ENCODE measurements at places on chromosomes 7 and 10.

GRCh38 chr7:156194813-156195212 lies 382.6 kb upstream of the SHH start:
- peak; percentile 41 for DNase-seq

- DNase-seq: no peak
These were observed 58.2 kb upstream of the ZRANB1 start for GRCh38 chr10:124883510-124884321.

DNA sequence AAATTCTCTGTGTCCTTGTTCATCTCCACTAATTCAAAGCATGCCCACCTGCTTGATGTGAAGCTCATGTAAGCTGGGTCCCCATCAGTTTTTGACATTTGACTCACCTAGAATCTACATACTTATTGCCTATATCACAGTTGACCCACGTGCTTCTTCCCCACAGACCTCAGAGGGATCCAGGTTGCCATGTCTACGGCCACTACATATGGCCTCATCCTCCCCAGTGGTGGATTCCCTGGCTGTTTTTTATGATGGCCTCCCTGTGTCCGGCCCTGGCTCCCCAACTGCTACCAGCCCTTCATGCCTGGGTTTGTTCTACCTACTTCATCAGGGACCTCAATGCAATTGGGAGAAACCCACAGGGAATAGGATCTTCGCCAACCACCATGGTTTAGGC lies 187.4 kb upstream of the GDF10 start:
- no peak for DNase-seq

DNA sequence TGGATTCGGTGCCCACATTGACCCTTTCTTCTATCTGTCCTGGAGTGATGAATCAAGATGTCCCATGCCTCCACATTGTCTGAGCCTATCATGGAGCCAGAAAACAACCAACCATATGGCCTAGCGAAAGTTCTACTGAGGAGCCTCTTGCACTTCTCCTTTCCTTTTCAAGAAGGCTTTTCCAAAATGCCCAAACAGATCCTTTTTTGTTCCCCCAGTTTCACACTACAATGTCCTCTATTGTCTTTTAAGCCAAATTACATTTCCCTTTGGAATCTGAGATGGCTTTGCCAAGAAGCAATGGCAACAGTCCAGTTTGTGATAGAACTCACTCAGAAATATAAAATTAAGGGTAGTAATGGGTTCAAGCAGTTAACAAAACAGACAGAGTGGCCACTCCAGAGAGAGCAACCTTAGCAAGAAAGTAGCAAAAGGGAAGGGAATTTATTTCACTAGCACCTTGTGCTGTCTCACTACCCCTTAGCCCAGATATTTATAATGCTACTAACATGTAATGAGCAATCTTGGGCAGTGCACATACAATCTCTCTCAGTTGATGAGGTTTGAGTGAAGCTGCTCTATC lies 194.6 kb upstream of the PDE1C start:
- no peak for DNase-seq

DNA sequence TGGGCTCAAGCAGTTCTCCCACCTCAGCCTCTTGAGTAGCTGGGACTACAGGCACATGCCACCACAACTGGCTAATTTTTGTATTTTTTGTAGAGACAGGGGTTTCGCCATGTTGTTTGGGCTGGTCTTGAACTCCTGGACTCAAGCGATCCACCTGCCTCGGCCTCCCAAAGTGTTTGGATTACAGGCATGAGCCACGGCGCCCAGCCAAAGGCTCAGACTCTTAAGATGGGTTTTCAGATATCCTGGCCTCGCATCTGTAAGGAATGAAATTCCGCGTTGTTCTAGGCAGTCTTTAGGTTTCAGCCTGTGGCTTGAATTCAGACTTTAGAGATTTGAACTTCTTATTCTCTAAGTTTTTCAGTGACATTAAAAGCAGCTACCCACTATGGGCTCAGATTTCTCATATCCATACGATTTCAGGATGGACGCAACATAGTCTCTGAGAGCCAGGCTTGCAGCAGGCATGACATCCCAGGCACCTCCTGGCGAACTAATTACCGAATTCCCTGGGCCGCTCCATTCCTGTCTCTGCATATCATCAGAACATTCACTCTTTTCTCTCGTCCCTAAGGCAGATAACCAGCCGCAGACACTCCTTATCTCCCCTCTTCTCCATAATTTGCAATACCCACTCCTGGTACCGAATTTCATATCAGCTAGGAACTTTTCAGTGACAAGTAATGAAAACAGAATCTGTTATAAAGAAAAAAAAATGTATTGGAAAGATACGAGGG lies 29.7 kb downstream of the IL15RA start:
- DNase-seq: no peak

DNA sequence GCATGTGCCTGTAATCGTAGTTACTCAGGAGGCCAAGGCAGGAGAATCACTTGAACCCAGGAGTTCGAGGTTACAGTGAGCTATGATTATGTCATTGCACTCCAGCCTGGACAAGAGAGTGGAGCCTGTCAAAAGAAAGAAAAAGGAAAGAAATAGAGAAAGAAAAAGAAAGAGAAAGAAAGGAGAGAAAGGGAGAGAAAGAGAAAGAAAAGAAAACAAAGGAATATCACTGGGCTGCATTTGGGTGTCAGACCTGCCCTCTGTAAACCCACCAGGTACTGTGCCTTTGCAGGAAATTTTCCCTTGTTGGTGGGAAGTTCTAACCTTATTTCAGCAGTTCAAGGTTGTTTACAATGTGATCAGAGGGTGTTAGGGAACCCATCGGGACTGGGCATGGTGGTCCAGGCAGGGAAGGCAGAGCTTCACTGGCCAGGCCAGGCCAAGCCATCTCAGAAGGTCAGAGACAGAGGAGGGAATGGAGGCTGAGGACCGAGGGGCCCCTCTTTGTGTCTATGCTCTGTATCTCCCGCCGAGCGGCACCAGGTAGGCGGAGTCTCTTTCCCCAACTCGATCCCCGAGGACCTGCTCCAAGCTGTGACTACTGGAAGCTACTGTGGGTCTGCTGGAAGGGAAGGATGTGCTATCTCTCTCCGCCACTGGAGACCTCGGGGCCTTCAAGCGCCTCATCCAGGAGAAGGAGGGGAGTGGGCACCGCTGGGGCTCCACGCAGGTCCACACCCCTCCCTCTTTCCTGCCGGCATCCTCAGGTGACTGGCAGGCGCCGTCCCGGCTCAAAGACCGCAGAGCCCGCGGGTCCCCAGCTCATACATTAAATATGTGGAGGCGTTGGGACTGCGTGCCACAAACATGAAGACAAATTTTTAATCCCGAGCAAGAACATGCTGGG lies 15.2 kb upstream of the KAZALD1 start:
- peak; percentile 54 for DNase-seq

DNA sequence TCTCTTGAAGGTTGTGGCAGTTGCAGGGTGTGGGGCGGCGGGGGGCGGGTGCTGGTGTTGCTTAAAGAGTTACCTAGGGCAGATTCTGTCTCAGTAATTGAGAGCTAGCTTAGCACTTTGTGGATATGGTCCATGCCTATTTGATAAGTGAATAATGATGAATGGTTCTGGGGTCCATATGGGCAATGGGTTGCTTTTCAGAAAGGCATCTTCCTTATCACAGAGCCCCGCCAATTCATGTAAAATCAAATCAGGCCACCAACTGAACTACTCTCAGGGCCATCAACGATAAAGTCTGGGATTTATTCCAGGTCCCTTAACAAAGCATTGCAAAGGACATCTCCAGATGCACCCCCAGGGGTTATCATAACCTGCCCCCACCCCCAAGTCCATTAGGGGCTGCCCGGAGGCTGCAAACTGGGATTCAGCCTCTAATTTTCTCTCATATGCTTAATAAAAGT lies 1.8 kb upstream of the PRRT4 start:
- DNase-seq: no peak

GRCh38 chr7:44194069-44194468 lies 4.8 kb upstream of the GCK start:
- no peak for DNase-seq

DNA sequence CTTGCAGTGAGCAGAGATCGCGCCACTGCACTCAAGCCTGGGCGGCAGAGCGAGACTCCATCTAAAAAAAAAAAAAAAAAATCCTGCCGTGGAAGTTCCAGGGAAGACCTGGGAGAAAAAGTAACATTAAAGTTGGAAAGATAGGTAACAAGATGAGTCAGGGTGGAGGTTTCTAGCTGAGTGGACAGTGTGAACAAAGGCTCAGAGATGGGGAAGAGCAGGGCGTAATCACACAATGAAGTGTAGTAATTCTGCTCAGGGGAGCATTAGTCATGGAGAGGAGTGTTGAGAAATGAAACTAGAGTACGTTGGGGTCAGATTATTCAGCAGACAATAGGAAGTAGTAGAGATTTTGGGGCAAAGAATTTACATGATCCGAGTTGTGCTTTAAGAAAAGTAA lies 21.6 kb upstream of the WASL start:
- DNase-seq: no peak

GRCh38 chr10:132186488-132187429 lies at the start of gene DPYSL4:
TSS of gene DPYSL4 (plus strand) at chr10:132186948. CDS start at chr10:132187064, 116 bp downstream.
- DNase-seq: peak; percentile 71

DNA sequence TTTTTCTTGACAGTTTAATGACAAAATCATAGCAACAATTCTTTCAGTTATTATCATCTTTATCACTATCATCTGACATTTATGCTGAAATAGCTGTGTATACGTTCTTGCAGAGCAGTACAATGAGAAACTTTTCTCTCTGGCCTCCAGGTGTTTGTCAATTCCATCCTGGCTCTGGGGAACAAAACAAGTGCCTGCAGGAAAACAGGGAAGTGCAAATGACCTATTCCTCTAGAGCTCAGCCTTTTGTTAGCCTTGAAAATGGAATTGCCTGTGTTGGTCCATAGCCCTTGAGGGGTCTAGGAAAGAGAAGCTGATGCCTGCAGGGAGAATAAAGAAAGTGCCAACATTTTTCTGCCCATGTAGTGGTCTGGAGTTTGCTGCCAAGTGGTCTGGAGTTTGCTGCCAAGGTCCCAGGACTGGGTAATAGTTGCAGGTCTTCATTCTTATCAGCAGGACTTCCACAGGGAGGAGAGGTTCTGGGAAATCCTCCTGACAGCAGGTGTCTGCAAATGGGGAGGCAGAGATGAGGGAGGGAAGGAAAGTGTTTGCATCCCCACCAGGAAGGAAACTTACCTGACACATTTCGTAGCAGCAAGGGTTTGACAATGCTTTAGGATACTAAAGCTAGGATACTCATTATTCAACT lies 10.1 kb upstream of the CSTF2T start:
- DNase-seq: no peak

DNA sequence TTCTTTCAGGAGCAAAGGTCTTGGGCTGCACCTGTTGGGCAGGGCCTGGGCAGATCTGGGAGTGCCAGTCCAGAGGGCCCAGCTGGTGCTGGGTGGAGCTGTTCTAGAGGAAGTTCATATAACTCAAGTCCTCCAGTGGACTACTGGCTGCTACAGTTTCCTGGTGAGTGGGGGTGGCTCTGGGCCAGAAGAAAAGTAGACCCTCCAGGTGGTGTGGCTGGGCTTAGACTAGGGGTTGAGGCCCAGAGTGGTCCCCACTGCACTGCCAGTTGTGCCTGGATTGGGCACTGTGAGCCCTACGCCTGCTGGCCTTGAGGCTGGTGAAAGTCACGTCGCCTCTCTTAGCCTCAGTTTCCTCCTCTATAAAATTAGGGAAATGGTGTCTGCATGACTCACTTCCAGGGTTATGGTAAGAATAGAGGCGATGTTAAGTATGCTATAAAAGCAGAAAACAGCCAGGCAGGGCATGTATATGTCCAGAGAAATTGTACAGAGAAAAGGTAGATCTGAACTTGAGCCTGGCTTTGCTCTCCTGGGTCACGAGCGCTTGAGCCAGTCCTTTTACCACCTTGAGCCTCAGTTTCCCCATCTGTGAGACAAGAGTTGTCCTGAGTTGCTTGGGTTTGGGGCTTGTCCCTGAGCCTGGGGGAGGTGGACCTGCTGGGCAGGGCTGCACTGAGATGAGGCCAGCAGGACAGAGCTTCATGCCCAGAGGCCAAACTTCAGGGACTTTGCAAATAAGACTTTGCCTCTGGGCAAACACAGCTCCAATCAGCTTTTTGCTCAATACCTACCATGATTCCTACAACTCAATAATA lies 3.8 kb upstream of the CLDN3 start:
- no peak for DNase-seq

- DNase-seq: peak; percentile 41
These were observed 196.8 kb downstream of the RNLS start for GRCh38 chr10:88386204-88386788.

- no peak for DNase-seq
These were observed 245.6 kb downstream of the SEMA3D start for GRCh38 chr7:84941291-84941690.

GRCh38 chr7:2602406-2603043 lies 29.3 kb upstream of the TTYH3 start:
- no peak for DNase-seq

- no peak for DNase-seq
These were observed 122.6 kb downstream of the VPS50 start for GRCh38 chr7:93354815-93355214.

- no peak for DNase-seq
These were observed 116.2 kb downstream of the PARP12 start for GRCh38 chr7:139946533-139946932.

DNA sequence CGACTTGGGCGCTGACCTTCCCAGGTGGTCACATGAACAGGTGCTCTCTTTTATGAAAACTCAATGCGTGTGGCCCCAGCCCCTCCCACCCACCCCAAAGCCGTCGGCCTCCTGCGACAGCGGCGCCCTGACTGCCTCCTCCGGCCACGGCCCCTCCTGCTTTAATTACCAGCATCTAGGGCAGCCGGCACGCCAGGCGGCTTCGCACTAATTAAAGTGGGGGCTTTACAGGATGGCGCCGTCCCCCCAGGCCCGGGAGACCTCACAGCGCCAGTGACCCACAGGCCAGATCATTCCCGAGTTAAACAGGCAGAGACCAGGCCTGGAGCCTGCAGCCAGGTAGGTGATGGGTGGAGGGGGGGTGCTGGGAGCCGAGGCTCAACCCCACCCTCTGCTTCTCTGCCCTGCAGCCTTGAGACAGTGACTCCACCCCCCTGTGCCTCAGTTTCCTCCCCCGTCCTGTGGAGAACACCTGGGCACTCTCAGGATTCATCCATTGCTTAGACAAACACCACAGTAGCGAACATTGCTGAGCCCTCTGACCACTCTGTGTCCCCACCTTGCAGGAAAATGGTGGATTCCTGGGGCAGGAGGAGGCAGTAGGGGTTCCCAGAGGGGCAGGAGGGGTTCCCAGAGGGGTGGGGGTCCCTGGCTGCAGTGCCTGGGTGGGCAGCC lies 100.8 kb downstream of the MICALL2 start:
- DNase-seq: no peak

DNA sequence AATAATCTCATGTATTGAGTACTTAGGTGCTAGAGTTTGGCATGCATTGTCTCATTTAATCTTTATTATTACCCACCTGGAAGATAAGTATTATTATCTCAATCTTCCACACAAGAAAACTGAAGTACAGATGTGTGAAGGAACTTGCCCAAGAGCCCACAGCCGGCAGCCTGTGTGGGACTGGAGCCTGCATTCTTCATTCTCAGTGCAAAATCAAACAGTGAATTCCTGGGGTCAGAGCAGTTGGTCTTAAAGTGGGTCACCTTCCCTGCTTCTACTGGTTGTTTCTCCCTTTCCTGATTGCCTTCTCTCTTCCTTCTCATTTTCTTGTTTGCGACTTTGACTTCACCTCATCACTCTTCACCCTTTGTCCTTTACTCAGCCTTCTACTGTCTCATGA lies 144.7 kb upstream of the LYZL1 start:
- DNase-seq: no peak

- no peak for DNase-seq
These were observed 6.1 kb downstream of the STK32C start for GRCh38 chr10:132301371-132302330.

GRCh38 chr7:6294839-6295238 lies 22.4 kb upstream of the CYTH3 start:
- DNase-seq: peak; percentile 19

Data from eye (tissue), 1 donor.